ENCODE measurements at places on chromosomes 5 and 9. TPM values are rescaled to one million over a fixed set of nuclear protein-coding genes. Genes with fewer than 3 reads are reported as not detected.

ARL14EPL gene
- total RNA-seq = not detected

PCDHB6 gene
- not detected for total RNA-seq

IRX2 gene
- 2.0 TPM for total RNA-seq

ZNF169 gene
- total RNA-seq = 5.0 TPM

DNAI1 gene
- total RNA-seq = 0.58 TPM

DBH gene
- not detected for total RNA-seq

PCDHB12 gene
- total RNA-seq = 0.15 TPM

MAP3K1 gene
- total RNA-seq = 5.4 TPM

OR1Q1 gene
- total RNA-seq = not detected

HMCN2 gene
- under 0.01 TPM for total RNA-seq

EGR1 gene
- total RNA-seq = 4.5 TPM

DIPK1B gene
- total RNA-seq = 2.2 TPM

KCTD16 gene
- total RNA-seq = 0.50 TPM

ANP32B gene
- total RNA-seq = 14.0 TPM

SH3TC2 gene
- total RNA-seq = 1.5 TPM

PCDHA6 gene
- 0.50 TPM for total RNA-seq

CA9 gene
- 2.3 TPM for total RNA-seq

ANKRD34B gene
- total RNA-seq = not detected

IRX1 gene
- total RNA-seq = not detected

TICAM2 gene
- 11.8 TPM for total RNA-seq

CERCAM gene
- total RNA-seq = 179 TPM

DAB2IP gene
- 22.2 TPM for total RNA-seq

AGXT2 gene
- 0.17 TPM for total RNA-seq

ST6GALNAC4 gene
- 38.7 TPM for total RNA-seq

C9orf50 gene
- total RNA-seq = 0.44 TPM

SNCAIP gene
- total RNA-seq = 0.66 TPM

C9orf40 gene
- 3.3 TPM for total RNA-seq

LHFPL2 gene
- 84.7 TPM for total RNA-seq

AQP7 gene
- 0.99 TPM for total RNA-seq

ELL2 gene
- 118 TPM for total RNA-seq

CDKN2A gene
- total RNA-seq = 39.5 TPM

OTP gene
- not detected for total RNA-seq

CRHBP gene
- total RNA-seq = 3.5 TPM

ARSB gene
- total RNA-seq = 14.0 TPM

All from smooth muscle cell of trachea (primary cell).